ENCODE measurements at places on chromosomes 6 and 20.
A peak's percentile ranks its signal among the peaks of the same experiment; 100 is the strongest.

GRCh38 chr20:57498425-57499400, 26.2 kb downstream of the CTCFL start:
- peak; percentile 45 for DNase-seq

GRCh38 chr6:7392402-7392801, 2.8 kb downstream of the RIOK1 start:
- no peak for DNase-seq

- DNase-seq = no peak
These were observed 151.6 kb downstream of the SYNDIG1 start for GRCh38 chr20:24620937-24621519.

- peak; percentile 72 for DNase-seq
These were observed 79.2 kb upstream of the RIPOR2 start for GRCh38 chr6:25014791-25015560.

DNA sequence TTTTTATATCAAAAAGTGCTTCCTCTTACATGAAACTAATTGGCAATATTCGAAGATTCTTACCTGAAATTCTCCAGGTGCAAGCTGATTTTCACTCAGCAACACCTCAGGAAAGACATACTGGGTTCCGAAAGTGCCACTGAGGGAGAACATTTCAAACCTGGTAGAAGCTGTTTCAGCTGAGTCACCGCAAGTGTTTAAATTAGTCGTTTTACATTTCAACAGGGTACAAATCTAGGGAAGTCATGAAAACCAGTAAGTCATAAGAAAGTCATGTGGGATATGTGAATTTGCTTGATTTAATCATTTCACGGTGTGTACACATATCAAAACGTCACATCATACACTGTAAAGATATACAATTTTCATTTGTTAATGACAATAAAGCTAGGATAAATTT, 25.3 kb upstream of the TAAR1 start:
- DNase-seq = no peak

DNA sequence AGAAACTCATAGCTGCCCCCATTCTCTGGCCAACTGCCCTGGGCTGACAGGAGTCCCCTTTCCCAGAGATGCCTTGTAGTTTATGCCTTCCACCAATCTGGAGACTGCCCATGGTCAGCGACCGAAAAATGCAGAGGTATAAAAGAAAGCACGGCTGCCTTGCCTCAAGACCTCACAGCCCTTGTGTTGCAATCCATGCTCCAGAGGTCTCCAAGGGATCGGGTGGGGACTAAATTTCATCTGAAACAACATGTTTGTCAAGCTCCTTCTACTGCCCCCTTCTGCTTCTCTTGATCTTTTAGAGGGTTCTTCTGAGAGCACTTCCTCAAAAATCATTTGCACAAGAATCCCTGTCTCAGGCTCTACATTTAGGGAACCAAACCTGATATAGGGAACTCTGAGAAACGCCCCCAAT, 128.8 kb downstream of the PLCB1 start:
- no peak for DNase-seq

DNA sequence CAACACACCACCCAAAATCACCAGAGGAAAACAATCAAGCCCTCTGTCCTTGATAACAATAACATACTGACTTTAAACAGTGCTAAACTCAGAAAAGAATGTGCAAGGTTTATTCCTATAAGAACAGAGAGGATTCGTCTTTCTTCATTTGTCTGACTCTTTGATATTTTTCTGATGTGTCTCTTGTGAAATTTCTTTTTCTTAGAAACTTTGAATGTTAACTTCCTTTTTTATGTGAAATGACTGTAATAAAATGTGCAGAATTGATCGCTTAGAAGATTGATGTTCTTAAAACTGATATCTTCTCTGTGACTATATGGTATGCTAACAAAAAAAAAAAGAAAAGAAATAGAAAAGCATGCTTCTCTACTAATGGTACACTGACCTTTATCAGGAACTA, 947.4 kb upstream of the CITED2 start:
- DNase-seq = no peak

- peak; percentile 77 for DNase-seq
These were observed 182.8 kb downstream of the ZDHHC14 start for GRCh38 chr6:157563611-157564284.

- peak; percentile 27 for DNase-seq
These were observed 107.5 kb downstream of the FAXC start for GRCh38 chr6:99241905-99242534.

DNA sequence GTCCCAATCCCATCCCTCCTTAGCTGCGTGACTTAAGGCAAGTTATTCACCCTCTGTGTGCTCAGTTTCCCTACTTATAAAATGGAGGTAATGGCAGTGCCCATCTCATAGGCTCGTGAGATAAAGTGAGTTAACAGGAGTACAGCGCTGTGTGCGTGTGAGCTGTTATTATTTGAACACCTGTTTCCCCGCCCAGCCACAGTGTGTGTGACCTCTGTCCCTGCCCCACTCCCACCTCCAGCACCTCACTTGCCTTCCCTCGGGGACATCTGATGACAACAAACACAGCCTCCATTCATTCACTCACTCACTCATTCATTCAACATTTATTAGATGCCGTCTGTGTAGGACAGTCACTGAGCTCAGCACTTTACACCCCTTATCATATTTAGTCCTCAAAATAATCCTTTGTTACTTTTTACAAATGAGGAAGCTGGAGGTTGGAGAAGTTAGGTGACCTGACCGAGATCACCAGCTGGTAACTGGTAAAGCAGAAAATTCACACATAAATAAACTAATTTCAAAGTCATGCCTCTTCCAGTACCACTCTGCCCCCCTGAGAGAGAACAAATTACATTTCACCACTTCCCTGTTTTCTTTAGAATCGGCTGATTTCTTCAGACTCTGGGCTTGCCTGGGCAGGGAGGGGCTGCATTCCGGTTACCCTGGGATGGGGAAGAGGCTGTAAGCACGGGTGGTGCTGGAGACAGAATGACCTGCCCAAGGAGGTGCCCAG, 58.6 kb downstream of the CPNE5 start:
- DNase-seq = no peak
